Small intestine (tissue), 16 donors: ENCODE measurements at places on chromosomes 7 and 10. TPM values are rescaled to one million over a fixed set of nuclear protein-coding genes. Genes with fewer than 3 reads are reported as not detected.
A peak's percentile ranks its signal among the peaks of the same experiment; 100 is the strongest.

- no peaks in the 10 kb centered on the region for H3K27me3 ChIP-seq
- no peak overlapping the region for H3K4me3 ChIP-seq
- H3K27ac ChIP-seq: peak overlapping the region; percentile 13
- DNase-seq: no peak
Measured at GRCh38 chr10:79293841-79294581, 53.3 kb upstream of the PPIF start.

- H3K4me1 ChIP-seq: no peaks in the 10 kb centered on the region
- DNase-seq: no peak
- no peaks in the 10 kb centered on the region for H3K27me3 ChIP-seq
- no peak overlapping the region for H3K27ac ChIP-seq
Measured at GRCh38 chr7:158494162-158494586, 93.4 kb downstream of the PTPRN2 start.

DNA sequence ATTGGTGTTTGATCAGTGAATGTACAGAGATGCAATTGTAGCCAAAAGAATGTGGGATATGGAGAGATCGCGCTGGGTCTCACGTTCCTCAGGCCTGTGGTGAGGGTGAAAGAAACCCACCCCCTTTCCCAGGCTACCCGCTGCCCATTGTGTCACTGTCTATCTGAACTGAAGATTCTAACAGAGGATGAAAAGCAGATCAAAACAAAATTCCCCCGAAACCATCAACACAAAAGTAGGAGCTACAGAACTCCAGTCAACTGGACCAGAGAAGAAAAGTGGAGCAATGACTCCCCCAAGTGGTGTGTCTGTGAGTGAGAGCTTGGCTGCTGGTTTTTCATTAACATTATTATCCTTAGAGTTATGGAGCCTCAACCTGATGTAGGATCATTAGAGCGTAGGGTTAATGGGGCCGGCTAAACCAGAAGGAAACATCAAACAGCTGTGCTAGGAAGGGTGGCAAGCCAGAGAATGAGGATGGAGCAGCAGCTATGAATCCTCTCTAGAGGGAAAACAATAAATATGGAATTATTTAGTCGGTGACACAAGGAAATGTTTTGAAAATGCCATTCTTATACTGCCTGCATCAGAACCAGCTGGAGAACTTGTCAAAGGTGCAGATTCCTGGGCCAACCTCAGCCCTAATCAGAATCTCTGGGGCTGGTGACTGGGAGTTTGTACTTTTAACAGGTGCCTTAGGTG is 38.3 kb downstream of the AKR1B1 start:
- DNase-seq: peak; percentile 79
- H3K4me3 ChIP-seq: no peak overlapping the region
- H3K27ac ChIP-seq: no peak overlapping the region
- H3K36me3 ChIP-seq: no peaks in the 10 kb centered on the region

DNA sequence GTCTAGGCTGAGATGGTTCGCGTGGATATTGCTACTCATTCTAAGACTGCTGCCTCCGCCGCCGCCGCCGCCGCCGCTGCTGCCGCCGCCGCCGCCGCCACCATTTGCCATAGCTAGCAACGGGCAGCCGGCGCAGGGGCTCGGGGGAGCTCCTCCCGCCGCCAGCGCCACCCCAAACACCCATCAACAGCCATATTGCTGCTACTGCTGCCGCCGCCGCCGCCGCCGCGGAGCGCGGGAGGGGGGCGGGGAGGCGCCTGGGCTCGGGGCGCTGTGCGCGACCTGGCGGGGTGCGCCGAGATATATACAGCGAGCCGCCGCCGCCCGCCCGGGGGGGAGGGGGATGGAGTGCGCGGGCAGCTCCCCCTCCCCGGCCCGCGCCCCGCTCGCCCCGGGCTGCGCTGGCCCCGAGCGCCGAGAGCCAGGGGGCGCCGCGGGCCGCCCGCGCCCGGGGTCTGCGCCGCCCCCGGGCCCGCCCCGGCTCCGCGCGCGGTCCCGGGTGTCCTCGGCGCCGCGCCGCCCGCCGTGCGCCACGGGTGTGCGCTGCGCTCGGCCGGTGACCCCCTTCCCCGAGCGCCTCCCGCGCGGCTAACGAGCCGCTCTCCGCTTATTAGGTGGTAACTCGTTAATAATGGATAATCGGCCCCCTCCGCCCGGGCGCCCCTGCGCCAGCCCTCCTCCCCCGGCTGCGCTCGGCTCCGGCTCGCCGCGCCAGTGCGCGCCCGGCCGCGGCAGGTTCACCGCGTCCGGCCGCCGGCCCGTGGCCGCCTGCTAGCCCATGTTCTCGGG is at the start of gene KCNMA1:
TSS of gene KCNMA1 (minus strand) at position 277 of the 789 bp plus-strand sequence.
- peak within 1 kb of the TSS; percentile 50 for H3K4me3 ChIP-seq
- H3K4me1 ChIP-seq: peaks cover 3% of the 10 kb centered on the region
- peaks cover 18% of the 10 kb centered on the region for H3K27me3 ChIP-seq

GRCh38 chr7:32069116-32069650 is 1.0 kb downstream of the PDE1C start:
- peaks cover 47% of the 10 kb centered on the region for H3K27me3 ChIP-seq
- no peak overlapping the region for H3K27ac ChIP-seq
- H3K4me3 ChIP-seq: no peak overlapping the region
- no peaks in the 10 kb centered on the region for H3K4me1 ChIP-seq
- H3K36me3 ChIP-seq: no peaks in the 10 kb centered on the region
- DNase-seq: no peak

DNA sequence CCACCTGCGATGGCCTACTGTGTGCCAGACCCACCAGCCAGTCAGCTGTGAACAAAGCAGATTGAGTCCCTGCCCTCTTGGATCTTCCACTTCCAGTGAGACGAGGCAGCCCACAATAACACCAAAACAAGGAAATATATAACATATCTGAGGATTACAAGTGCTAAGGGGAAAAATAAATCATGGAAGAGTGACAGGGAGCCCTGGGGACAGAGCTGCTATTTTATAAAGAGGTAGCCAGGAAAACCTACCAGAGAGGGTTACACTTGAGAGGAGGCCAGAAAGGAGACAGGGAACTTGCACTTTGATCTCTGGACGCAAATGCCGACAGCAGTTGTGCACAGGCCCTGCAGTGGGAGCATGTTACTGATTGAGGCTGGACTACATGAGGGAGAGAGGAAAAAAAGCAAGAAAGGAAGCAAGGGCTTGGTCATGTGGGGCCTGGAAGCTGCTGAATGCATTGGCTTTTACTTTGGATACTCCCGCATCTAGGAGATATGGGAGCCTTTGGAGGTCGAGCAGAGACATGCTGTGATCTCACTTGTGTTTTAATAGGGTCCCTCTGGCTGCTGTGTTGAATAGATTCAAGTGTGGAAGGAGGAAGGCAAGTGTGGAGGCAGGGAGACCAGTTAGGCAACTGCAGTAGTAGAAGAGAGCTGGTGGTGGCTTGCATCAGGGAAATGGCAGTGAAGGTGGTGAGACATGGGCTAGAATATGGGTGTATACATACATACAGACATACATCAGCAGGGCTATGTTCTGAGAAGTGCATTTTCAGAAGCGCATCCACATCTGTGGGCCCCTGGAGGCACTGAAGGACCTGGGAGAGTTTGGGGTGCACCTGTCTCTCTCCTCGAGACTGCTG is 26.2 kb downstream of the MINDY4 start:
- DNase-seq: peak; percentile 76
- no peaks in the 10 kb centered on the region for H3K27me3 ChIP-seq
- peaks cover 40% of the 10 kb centered on the region for H3K36me3 ChIP-seq
- H3K4me3 ChIP-seq: no peak overlapping the region

DNA sequence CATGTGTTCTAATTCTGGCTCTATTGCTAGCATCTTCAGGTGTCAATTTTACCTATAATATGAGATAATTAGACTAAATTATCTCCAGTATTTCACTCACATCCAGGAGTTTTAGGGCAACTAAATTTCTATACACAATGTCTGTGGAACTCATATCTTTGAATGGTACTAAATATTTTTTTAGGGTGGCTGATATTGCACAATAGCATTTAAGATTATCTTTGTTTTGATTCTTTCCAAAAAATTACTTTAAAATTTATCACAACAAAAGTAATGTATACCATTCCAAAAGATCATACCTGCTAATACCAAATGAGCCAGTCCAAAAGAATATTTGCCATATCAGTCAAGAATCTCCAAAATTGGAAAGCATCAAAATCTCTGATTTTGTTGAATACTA is 285.5 kb downstream of the SEMA3D start:
- no peaks in the 10 kb centered on the region for H3K36me3 ChIP-seq
- no peak for DNase-seq
- no peaks in the 10 kb centered on the region for H3K4me1 ChIP-seq
- no peak overlapping the region for H3K4me3 ChIP-seq

DNA sequence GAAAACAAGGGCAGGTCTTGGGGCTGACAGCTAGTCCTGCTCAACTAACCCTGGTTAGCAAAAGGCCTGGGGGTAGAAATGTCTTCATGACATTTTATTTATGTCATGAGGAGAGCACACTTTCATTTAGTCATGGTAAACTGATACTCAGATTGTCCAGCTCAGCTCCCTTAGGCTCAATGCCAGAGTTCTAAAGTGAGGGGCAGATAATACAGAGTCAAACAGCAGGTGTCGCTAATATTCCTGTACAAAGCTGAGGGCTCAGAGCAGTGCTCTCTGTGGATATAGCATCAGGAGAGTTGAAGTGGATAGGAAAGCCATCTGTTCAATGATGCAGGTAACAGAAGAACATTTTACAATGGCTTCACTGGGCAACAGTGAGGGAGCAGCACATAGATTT is 26.8 kb upstream of the CALCR start:
- DNase-seq: peak; percentile 2
- H3K4me1 ChIP-seq: no peaks in the 10 kb centered on the region
- H3K27me3 ChIP-seq: no peaks in the 10 kb centered on the region
- no peak overlapping the region for H3K4me3 ChIP-seq
- no peak overlapping the region for H3K27ac ChIP-seq
- H3K36me3 ChIP-seq: no peaks in the 10 kb centered on the region

DNA sequence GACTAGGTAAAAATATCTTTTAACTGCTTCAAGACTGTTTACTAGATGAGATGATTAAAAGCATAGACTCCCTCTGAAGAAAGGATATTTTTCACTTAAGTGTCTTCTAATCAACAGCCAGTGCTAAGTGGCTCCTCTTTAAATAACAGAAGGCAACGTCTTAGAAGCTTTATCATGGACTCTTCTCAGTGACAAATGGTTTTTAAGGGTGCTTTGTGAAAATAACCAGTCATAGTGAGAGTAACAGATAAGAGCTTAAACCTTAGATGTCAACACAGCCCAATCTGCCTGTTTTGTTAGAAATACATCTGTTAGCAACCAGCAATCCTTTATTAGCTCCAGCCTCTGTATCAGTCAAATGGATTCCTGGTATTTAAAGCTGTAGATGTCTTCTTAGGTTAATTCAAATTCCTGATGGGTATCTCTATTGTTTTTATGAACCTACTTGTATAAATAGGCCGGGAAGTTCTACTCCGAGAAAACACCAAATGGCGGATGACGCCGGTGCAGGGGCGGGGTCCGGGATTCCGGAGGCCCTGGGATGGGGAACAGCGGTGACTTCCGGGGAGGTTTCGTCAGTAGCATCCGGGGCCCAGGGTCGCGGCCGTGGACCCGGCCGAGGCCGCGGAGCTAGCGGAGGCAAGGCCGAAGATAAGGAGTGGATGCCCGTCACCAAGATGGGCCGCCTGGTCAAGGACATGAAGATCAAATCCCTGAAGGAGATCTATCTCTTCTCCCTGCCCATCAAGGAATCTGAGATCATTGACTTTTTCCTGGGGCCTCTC is 285.4 kb downstream of the GPR37 start:
- no peaks in the 10 kb centered on the region for H3K27me3 ChIP-seq
- H3K36me3 ChIP-seq: no peaks in the 10 kb centered on the region
- H3K27ac ChIP-seq: no peak overlapping the region
- DNase-seq: no peak
- H3K4me1 ChIP-seq: no peaks in the 10 kb centered on the region

- H3K36me3 ChIP-seq: no peaks in the 10 kb centered on the region
- H3K27ac ChIP-seq: no peak overlapping the region
- H3K4me1 ChIP-seq: no peaks in the 10 kb centered on the region
- H3K4me3 ChIP-seq: no peak overlapping the region
- no peak for DNase-seq
- no peaks in the 10 kb centered on the region for H3K27me3 ChIP-seq
Measured at GRCh38 chr10:1393481-1393880, 337.3 kb downstream of the WDR37 start.

DNA sequence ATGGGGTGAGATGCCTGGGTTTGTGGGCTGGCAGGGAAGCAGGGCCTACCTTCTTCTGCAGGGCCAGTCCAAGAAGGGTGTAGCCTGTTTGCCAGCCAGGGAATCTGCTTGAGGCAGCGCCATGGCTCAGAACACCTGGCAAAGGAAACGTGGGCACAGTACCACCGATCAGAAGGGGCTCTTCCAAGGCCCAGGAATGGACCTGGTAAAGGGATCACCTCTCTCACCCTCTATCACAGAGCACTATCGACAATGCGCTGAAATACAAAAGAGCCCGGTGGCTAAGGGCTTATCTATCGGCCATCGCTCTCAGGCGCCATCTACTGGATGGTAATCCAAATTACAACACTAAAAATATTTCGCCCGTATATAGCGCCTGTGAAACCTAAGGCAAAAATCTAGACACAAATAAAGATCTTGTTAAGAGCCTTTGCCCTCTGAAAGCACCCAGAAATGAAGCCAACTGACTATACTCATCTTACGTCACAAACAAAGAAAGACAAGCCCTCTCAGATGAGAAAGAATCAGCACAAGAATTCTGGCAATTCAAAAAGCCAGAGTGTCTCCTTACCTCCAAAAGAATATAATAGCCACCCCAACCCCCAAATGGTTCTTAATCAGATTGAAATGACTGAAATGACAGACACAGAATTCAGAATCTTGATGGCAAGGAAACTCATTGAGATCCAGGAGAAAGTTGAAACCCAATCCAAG is 217.8 kb upstream of the HPS1 start:
- no peaks in the 10 kb centered on the region for H3K4me1 ChIP-seq
- no peaks in the 10 kb centered on the region for H3K36me3 ChIP-seq
- H3K27ac ChIP-seq: no peak overlapping the region
- DNase-seq: peak; percentile 47

DNA sequence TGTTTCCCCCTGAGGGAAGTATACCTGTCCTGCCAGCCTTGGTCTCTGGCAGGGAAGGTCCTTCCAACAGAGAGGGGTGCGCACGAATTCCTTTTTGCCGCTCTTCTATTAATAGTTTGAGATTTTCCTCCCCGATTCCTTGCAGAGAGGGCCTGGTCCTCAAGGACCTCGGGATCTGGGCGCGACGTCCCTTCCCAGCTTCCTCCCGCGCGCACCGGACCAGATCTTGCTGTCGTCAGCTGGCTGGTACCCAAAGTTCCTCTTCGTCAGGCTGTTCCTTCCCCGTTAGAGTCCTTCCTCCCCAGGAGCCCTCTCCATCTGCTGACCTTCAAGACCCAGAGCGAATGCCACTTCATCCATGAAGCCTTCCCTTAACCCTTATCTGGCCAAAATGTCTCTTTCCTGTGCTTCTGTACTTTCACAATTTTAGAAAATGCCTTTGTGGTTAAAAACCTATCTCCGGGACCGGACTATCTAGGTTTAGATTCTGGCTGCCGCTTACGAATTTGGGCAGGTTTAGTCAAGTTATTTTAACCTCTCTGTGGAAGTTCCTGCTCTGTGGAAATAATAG is 851 bp upstream of the GOT1 start:
- peak overlapping the region; percentile 81 for H3K4me3 ChIP-seq
- peaks cover 7% of the 10 kb centered on the region for H3K36me3 ChIP-seq
- no peak for DNase-seq
- no peaks in the 10 kb centered on the region for H3K4me1 ChIP-seq

The ITGA8 gene
- 0.81 TPM for polyA plus RNA-seq

The CREB5 gene
- not detected for polyA plus RNA-seq

The CYP26C1 gene
- polyA plus RNA-seq: not detected
